ENCODE measurements at places on chromosomes 5 and 9. TPM values are rescaled to one million over a fixed set of nuclear protein-coding genes. Genes with fewer than 3 reads are reported as not detected.

Gene PCDHB13
- total RNA-seq, result 6.4 TPM

Gene ALG2
- 28.3 TPM for total RNA-seq

Gene SH3PXD2B
- total RNA-seq, result 19.4 TPM

Gene KIF4B
- not detected for total RNA-seq

Gene PTGS1
- total RNA-seq, result 14.0 TPM

Gene PCDHGA6
- total RNA-seq, result 1.8 TPM

Gene FRMD3
- total RNA-seq, result 2.9 TPM

Gene SCGB3A2
- not detected for total RNA-seq

Gene CAPSL
- not detected for total RNA-seq

Data from myocyte (in vitro differentiated cells).